ENCODE measurements at places on chromosomes 13 and 19.

DNA sequence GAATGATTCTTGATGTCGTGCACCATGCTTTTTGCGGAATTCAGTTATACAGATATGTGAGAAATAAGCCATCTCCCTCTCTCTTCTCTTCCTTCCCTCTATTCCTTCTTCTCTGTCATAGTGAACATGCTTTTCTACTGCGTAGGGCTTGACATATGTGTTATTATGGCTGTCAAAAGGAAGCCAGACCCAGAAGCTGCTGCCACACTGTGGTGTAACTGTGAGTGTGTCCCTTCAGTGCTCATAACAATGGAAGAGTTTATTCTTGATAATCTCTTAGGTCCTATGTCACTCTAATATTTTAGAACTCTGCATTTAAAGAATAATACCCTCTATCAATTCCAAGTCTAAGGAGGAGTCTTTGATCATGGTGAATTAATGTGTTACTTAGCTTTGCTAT is 208.9 kb upstream of the TMTC4 start:
- DNase-seq = no peak

DNA sequence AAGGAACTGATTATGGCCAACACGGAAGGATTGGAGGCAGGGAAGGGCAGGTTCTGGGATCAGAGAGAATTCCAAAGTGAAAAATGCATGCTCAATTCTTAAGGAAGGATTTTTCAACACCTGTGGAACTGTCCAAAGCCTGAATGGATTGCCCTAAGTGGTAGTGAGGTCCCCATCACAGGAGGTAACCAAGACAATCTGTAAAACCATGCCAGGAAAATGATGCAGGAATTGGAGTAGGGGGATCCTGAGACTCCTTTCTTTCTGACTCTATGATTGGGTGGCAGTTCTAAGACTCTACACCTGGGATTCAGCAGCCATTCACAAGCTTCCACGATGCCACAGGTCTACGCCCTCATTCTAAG is 56.5 kb upstream of the ZNRF4 start:
- no peak for DNase-seq

DNA sequence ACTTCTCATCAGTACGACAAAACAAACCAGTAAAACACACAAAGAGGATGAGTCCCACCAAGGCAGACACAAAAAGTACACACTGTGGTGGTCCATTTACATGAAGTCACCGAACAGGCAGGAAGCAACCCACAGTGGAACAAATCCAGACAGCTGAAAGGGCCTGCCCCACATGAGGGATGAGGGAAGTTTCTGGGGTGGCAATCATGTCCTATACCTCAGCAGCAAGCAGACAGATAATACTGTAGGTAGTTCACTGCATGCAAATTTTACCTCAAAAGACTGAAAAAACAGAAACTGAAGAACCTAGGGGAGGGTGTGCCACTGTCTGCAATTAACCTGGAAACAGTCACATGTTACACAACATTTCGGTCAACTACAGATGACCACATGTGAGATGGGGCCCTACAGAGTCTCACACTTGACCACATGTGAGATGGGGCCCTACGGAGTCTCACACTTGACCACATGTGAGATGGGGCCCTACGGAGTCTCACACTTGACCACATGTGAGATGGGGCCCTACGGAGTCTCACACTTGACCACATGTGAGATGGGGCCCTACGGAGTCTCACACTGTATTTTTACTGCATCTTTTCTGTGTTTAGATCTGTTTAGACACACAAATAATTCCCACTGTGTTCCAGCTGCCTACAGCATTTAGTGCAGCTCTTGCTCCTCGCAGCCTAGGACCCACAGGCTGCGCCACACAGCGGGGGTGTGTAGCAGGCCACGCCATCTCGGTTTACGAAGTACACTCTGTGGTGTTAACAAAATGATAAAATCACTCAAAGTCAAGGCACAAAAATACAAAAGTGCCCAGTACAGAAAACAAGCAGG is 22.2 kb downstream of the PCID2 start:
- no peak for DNase-seq

DNA sequence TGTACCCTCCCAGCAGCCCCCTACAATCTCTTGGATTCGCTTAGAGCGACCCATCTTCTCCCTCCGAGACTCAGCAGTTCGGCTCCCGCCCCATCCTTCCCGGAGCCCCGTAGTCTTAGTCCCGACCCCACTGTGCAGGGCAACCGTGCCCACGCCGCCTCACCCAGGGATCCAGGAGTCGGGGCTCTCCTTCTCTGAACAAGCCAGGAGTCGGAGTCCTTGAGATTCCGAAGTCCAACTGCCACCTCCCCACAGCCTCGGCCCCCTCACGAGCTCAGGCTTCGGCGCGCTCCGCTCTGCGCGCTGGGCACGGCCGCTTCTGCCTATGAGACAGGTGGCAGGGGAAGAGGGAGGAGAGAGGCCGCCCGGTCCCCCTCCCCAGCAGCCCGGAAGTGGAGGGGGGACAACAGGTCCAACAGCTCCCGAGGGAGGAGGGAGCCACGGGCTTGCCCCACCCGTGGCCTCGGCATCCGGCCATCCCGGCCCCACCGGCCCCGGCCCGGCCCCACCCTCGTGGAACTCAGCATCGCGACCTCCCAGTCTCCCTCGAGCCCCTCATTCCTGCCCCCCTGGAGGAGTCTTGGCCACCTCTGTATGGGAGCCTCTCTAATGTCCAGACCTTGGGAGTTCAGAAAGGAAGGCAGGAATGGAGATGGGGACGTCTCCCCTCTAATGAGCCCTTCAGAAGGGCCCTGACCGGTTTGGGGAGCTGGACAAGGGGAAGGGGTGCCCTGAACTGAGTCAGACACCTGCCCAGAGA is at the start of gene PHLDB3:
Gene PHLDB3 (minus strand): TSS at position 321 of the 760 bp plus-strand sequence. CDS start 628 bp downstream, outside the sequence.
- peak; percentile 67 for DNase-seq

GRCh38 chr13:32955881-32956594 is 60.2 kb upstream of the KL start:
- peak; percentile 39 for DNase-seq

- DNase-seq = no peak
Measured at GRCh38 chr13:30074431-30074830, 224.0 kb upstream of the UBL3 start.

DNA sequence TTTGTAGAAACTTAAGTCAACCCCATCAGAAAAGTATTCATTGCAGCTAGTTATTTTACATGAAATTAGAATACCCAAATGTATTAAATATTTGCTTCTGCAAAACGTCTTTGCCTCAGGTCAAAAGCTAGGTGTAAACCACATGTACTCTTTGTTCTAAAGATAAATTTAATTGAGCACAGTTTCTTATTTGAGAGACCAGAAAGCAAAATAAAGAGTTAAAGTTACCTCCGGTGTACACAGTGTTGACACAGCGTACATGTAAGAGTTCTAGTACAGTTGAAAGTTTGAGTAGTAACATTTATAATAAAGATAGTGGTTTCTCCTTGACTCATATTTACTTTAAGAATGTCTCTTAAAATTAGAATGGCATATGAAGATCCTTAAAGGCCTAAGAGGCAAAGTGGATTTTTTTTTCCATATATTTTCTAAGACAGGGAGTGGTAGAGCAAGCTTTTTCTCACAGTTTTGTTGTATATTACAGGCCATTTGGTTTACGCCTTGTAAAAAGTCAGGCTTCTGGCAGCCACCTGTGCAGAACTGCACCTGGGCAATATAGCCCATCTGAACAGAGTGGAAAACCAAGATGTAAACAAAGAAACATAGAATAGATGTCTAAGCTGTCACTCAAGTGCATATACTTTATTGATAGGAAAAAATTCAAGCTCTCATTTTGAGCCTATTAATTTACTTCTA is 2.9 kb downstream of the LRCH1 start:
- no peak for DNase-seq

DNA sequence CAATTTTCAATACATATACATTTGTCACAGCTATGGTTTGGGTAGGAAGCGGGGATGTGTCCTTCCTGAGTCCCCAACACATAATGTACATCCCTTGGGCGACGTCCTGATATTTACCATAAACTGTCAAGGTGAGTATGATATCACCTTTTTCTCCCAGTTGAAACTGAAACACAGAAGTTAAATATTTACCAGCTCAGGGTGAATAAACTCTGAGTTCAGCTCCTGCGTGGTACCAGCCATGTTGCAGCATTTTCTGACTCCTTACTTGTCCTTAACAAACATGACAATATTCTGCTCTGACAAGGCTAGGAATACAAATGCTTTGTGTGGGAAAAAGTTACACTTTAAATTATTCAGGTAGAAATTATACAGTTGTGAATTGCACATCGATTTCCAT is 294.2 kb downstream of the TEX29 start:
- no peak for DNase-seq

DNA sequence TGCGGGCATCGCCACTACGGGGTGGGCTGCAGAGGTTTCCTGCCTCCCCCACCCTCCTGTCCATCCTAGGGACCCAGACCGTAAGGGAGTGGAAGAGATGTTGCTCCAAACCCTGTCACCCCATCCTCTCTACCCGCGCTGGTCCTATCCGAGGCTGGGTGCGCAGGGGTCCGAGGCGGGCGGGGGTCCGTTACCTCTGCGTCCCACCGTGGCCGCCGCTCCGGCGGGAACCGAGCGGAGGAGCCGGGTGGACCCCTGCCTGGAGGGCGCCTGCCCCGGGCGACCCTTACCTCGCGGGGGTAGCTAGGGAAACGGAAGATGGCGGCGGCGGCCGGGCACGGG is at the start of gene DGKH:
Gene DGKH (plus strand): TSS at position 307 of the 342 bp plus-strand sequence. CDS start 126 bp downstream, outside the sequence.
- DNase-seq = no peak

- no peak for DNase-seq
Measured at GRCh38 chr19:17681505-17682125, 6.5 kb downstream of the UNC13A start.

DNA sequence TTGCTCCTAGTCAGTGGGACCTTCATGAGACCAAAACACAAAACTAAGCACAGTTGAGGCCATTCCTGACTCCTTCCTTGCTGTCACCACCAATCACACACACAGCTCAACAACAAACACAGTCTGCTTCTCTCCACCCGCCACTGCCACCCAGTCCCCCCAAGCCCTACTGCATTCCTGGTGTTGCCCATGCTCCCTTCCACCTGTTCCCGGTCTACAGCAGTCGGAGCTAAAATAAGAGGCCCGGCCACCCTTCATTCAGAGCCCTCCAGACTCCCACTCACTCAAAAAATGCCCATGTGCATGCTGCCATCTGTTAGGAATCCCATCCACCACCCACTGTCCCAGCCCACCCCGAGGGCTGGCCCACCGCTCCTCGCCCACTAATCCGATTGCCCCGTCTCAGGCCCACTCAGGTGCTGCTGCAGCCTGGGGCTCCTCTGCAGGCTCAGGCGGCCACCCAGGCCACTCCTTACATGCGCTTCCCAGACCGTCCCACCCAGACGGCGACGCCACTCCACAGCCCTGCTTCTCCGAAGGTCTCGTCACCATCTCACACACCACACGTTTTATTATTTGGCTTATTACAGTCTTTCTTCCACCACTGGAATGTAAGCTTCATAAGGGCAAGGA is 127.6 kb downstream of the RNF17 start:
- no peak for DNase-seq

DNA sequence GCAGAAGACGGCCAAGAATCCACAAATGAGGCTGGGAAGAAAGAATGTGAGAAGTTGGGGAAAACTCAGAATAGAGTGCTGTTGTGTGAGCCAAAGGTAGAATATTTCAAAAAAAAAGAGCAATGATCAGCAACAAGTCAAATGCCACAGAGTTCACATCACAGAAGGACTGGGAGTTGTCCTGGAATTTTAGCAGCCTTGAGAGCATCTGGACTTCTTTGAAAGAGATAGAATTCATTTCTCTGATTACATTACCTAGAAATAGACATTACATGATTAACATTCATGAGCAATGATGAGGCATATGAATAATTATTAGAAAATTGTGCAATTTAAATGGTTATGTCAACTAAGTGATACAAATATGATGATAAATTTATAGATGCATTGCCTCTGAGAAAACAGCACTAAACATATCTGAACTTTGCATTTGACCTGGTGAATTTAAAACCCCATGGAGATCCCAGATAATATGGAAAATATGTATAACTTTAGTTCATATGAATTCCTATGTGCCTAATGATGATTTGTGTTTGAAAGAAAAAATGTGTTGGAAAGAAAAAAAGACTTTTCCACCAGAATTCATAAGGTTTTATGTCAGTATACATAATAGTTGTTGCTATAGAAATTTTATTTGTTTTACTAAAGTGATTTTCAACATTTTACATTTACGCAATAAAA is 186.2 kb downstream of the POSTN start:
- DNase-seq = no peak

- no peak for DNase-seq
Measured at GRCh38 chr13:113589961-113590339, 5.4 kb downstream of the TFDP1 start.

- no peak for DNase-seq
Measured at GRCh38 chr13:79519255-79519654, 38.3 kb downstream of the NDFIP2 start.

DNA sequence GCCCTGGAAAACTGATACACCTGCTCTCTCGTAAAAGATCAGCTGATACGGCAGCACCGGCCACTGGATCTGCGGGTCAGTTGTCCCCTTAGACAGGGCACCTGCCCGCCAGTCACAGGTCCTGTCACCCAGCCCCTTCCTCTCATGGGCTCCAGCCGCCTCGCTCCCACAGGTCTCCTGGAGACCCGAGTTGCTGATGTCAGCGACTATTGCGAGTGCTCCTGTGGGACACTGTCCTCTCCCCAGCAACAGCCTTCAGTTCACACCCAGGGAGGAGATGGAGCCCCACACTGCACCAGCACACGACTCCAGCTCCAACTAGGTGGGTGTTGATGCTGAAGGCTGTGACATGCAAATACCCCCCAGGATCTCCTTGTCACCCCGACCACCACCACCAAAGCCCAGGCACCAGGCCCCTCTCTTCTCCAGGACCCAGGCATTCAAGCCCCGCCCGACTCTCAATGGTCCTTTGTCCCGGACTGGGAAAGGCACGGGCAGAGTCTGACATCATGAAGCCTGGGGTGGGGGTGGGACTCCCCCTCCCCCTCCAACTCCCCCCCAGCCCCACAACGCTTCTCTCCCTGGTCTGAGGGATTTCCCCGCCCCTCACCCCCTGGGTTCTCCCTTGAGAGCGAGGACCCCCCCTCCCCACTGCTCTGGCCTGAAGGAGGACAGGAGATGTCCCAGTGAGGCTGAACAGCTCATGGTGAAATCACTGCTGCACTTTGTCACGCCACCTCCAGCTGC is 1.4 kb upstream of the MAG start:
- DNase-seq = no peak

- DNase-seq = no peak
Measured at GRCh38 chr13:95426631-95427030, 125.4 kb upstream of the ABCC4 start.

GRCh38 chr13:59790626-59791025 is 373.1 kb downstream of the DIAPH3 start:
- no peak for DNase-seq
